ENCODE measurements at places on chromosomes 16 and 17.

DNA sequence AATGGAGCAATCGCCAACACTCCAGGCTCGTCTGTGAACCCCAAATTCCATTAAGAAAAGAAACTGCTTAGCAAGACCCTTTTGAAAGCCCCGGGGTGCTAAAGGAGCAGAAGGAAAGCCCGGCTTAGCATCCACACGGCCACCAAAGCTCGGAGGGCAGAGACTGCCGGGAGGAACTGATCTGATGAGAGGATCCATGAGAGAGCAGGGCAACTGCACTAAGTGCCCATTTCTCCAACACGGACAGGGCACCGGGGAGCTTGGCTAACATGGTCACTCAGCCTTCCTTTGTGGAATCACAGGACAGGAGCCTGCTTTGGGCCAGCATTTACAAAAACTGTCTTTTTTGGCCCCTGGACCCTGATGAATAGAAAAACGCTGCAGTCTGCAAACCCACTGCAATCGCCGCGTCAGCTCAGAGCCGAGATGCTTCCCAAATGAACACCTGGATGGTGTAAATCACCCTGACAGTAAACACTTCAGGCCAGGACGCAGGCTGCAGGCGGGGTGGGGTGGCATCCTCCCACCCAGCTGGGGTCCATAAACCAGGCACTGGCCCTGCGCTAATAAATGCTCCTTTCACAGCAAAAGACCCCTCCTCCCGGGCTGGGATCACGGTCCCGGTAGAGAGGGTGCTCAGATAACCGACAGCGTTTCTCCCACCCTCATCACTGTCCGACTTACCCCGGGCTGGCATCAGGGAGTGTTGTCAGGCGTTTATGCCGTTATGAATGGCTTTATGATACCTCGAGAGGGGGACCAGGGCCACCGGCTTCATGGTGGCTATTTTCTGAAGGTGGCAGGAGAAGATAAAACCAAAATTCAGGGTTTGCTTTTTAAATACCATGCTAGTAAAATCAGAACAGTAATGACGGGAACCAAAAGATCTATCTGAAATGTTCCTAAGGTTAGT is 299.5 kb downstream of the IRF8 start:
- no peak for DNase-seq

- no peak for DNase-seq
Observed at GRCh38 chr16:67677712-67678111, 11.1 kb downstream of the C16orf86 start.

DNA sequence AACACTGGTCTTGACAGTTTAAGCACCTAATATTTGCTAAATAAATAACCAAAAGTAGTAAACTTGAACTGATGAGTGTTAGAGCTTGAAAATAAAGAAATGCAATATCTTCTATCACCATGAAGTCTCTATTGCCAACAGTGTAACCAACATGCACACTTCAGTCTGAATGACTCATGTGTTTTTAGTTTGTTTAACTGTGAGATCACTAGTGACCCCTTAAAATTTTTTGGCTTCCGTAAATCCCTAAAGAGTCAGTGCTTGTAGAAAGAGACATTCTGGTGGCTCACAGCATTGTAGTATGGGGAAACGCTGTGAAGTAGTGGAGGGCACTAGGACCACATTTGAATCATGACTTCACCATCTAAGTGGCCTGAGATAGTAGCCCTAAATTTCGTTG is 341.1 kb downstream of the PMP22 start:
- no peak for DNase-seq

DNA sequence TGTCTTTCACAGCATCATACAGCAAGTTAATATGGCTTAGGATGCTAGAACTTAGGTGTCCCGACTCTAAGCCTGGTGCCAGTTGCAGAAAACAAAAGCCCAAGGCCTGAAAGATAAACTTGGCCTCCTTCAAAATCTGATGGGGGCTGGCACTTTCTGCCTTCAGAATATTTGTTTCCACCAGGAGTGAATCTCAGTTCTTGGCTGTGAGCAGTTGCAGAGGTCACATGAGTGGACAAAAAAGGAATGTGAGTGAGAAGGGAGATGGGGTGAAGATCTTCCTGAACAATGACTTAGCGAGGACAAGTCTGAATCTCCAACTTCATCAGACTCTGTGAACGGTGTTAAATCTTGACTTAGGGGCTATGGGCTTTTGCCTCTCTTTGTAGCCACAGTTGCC is 46.6 kb downstream of the HOXB1 start:
- no peak for DNase-seq

GRCh38 chr16:47916266-47916665 is 239.5 kb downstream of the ABCC12 start:
- DNase-seq, result no peak

DNA sequence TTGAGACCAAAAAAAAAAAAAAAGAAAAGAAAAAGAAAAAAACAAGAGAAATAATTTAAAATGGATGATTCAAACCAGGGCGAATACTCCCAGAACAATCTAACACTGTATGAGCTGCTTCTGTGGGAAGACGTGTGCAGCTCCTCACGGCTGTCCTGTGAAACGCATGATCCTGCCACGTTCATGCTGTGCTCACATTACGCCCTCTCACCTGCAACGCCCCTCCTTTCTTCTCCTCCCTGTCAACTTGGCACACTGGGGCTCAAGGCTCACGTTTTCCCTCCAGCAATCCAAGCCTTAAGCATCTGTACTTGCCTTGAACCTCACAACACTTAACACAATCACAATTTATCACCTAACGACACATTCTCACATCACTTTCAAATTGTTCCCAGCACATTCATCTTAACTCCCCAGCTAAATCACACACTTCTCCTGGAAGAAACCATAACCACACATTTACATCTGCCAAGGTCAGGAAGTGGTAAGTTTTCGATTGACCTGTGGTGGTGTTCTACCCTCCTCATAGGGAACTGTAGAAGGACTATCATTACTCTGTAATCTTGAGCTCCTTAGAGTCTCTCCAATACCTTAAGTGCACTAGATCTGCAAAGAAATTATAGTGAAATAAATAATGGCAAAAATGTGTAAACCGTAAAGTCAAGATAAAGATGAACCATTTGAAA is 29.1 kb downstream of the MBTPS1 start:
- no peak for DNase-seq

DNA sequence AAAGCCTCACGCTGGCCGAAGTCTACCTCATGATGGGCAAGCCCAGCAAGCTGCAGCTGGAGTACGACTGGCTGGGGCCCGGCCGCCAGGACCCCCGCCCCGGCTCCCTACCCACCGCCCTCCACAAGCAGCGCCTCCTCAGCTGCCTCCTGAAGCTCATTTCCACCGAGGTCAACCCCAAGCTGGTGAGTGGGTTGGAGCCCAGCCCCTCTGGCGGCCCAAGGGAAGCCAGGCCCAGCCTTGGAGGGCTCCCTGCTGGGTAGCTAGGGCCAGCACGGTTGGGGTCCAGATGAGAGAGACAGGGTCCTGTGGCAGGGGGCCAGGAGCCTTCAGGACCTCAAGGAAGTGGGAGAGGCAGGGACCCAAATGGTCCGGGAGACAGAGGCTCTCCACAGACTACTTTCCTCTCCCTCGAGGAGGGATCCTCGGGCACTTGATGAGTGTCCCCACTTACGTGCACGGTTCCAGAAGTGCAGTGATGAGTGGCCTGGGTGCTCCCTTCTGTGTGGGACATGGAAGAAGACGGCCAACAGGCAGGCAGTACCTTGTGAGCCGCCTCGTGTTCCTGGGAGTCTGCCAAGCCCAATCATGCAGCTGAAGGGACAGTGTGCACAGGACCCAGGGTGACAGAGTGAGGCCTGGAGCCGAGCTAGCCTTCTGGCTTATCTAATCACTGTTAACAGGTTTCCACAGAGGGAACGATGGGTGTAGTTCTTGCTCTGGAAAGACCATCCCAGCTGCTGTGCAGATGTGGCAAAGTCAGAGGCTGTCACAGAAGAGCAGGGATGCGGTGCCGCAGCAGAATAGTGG is 21.1 kb upstream of the JPT2 start:
- no peak for DNase-seq

GRCh38 chr17:16150251-16150856 is 65.0 kb downstream of the NCOR1 start:
- no peak for DNase-seq

- DNase-seq, result no peak
Observed at GRCh38 chr17:67124450-67125148, 80.2 kb downstream of the CACNG1 start.

GRCh38 chr17:75366432-75366831 is 39.0 kb downstream of the GRB2 start:
- DNase-seq, result no peak

- no peak for DNase-seq
Observed at GRCh38 chr17:10294180-10294579, 78.6 kb downstream of the MYH13 start.

- no peak for DNase-seq
Observed at GRCh38 chr17:2095536-2095910, 40.6 kb downstream of the HIC1 start.

- DNase-seq, result no peak
Observed at GRCh38 chr16:50901062-50901461, 159.2 kb downstream of the CYLD start.

DNA sequence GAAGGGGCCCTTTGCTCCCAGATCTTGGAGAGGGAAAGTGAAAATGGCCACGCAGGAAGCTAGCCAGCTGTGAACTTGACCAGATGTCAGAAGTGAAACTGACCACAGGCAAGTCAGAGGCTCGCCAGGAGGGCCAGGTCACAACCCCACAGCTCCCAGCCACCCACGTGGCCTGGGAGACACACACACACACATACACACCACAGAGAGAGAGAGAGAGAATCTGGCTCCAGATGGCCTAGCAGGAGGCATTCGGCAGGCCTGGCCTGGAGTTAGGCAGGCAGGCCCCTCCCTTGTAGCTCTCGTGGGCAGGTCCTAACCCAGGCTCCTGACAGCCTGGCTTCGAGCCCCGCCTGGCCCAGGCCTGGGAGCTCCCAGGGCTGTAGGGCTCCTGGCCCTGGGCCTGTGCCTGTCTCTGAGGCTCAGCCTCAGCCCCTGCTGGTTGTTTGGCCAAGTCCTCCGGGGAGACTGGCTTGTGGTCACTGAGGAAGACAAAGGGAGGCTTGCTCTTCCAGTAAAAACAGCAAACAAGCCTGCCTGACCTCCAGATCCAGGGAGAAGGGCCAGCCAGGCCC is 20.2 kb downstream of the NGFR start:
- peak; percentile 90 for DNase-seq

DNA sequence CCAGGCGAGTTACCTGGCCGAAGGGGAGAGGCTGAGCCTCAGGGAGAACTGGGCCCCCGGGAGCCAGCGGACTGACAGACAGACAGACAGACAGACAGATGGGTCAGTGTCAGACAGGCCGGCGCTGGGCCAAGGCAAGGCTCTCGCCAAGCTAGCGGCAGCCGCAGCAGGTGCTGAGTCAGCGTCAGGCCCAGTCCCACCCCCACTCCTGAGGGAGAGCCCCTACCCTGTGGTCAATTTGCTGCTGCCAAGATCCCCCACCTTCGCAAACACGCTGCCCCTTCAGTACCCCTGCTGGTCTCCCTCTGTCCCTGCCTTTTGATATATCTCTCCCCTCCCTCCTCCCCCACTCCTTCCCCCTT is 1.5 kb downstream of the FGF11 start:
- DNase-seq, result no peak

- DNase-seq, result no peak
Observed at GRCh38 chr17:17080181-17080631, 37.9 kb downstream of the MPRIP start.

- DNase-seq, result no peak
Observed at GRCh38 chr16:30054959-30055553, 10.5 kb upstream of the ALDOA start.

DNA sequence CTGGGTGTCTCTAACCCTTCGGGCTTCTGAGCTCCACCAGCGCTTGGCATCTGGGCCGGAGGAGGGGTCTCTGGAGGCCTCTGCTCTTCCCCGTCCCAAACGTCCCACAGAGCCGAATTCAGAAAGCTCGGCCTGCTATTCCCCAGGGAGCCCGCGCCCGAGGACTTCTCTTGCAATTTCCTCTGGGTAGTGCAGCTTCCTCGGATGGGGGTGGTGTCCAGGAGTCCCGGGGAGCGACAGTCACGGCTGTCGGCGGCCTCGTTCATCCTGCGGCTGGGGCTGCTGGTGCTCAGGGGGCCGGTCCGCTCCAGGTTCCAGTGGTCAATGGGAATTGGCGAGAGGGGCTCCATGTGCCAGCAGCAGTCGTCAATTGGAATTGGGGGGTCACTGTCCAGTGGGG is 11.8 kb upstream of the NLRC3 start:
- no peak for DNase-seq

DNA sequence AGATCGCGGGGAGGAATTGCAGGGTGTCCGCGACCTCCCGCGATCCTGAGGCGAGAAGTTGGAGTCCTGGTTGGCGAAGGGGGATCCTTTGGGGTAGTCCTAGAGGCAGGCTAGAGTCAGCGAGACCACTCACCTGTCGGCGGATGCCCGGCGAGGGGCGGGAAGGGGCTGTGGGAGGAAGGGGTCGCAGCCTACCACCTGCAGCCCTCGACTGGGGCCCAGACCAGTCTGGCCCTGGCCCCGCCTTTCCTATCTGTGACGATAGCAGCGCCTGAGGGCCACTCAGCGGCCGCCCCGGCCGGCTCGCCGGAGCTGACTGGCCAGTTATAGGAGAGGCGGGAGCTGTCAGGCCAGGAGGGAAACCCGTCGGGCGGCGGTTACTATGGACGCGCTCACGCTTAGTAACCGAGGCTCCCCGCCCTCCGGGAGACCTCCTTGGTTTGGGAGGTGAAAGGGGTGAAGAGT is at the start of gene TEKT3:
TSS of gene TEKT3 (minus strand) at position 213 of the 465 bp plus-strand sequence. CDS start 10,012 bp downstream, outside the sequence.
- peak; percentile 96 for DNase-seq

DNA sequence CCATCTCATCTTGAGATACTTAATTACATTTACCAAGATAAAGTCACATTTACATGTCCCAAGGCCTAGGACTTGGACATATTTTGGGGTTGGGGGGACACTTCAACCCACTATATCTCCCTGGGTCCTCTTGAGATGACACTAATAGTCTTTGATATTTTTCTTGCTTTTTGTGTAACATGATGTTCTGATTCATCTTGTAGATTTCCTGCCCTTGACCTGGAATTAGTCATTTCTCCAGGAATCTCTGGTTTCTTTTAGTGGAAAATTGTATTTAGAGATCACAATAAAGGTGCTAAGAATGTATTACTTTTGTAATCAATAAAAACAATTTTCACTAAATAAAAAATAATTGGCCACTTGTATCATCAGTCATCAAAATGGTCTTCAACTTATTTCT is 157.3 kb downstream of the VPS53 start:
- DNase-seq, result no peak

DNA sequence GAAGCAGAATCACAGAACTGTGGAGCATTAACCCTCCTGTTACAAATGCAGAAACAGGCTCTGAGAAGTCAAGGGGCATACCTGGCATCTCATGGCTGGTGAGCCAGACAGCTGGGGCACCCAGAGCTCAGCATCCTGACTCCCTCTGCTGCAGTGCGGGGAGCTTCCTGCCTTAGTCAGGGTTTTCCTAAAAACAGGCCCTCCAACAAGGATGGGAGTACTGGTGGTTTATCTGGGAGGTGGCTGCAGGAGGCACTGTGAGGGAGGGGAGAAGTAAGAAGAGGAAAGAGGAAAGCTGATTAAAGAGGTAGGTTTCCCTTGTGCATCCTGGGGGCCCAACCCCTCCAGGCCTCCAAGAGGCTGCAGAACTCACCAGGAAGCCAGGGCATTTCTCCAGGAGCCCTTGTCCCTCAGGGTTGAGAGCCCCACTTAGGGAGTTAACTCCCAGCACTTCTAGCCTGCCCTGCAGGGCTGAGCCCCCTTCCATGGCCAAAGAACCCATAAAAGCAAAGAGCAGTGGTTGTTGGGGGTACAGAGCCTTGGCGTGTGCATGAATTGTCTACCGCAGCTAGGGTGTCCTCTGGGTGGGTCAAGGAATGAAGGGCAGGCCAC is 261.5 kb upstream of the RPL38 start:
- no peak for DNase-seq

All from upper lobe of left lung (tissue), 6 donors.